ENCODE measurements at places on chromosomes 6 and 20.

DNA sequence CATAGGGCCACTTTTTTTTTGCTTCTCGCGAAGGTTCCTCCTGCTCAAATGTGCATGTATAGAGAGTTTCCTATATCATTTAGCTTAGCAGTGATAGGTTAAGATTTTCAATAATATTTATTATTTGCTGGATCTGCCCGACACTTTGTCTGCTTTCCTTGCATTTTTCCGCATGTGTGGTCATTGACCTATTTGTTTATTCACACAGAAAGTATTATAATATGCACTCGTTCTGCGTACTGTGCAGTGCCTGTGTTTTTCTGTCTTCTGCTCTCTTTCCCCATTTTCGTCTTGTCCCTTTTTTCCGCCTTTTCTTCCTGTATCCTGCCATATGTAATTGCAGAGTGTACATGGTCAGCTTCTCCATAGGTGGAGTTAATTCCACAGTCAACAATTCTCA lies 255.8 kb downstream of the TMEM242 start:
- DNase-seq = no peak

GRCh38 chr6:123808556-123808955 lies 4.9 kb downstream of the NKAIN2 start:
- DNase-seq = no peak

DNA sequence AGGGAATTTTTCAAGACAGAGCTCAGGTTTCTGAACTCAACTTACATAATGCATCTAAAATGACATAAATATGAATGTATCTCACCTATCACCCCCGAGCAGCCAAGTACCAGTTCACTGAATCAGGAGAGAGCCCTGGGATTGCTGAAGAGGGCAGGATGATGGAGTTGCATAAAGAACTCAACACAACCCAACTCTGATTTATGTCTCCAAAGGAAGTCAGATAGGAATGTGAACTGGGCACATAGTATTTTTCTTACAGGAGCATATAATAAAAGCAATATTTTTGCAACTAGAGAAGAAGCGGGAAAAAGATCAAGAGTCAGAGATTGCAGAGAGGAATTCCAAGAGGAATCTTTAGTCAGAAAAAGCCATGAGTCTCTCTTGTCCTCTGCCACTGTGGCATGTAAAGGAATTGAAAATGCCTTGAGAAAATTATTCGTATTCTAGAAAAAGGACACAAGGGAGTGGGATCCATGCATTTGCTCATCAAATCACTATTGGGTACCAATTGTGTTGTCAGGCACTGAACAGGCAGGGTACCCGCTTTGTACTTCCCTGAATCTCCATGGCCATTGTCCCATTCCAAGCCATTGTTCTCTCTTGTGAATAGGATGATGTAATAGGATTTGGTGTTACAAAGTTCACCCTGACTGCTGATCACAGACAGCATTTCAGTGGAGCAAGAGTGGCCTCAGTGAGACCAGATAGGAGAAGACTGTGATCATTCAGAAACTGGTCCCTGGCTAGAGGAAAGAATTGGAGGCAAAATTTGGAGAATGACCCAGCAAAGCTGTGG lies 16.3 kb downstream of the RIN2 start:
- no peak for DNase-seq

GRCh38 chr20:3696200-3696599 lies 14.4 kb upstream of the ADAM33 start:
- DNase-seq = no peak

DNA sequence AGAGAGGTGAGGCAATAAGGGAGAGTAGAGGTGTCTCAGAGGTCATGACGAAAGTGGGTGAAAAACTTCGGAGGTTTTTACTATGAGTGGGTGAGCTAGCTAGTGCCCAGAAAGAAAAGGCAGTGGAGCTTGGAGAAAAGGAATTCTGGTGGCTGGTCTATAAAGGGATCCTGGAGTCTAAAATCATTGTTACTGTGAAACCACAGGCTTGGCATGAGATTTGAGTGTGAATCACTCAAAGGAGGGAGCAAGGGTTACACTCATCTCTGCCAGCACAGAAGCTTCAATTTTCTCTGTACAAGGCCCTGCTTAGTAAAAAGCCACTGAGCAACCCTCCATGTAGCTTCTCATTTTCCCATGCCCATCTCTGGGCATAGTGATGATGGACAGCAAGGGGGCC lies 47.5 kb downstream of the CD83 start:
- DNase-seq = no peak

DNA sequence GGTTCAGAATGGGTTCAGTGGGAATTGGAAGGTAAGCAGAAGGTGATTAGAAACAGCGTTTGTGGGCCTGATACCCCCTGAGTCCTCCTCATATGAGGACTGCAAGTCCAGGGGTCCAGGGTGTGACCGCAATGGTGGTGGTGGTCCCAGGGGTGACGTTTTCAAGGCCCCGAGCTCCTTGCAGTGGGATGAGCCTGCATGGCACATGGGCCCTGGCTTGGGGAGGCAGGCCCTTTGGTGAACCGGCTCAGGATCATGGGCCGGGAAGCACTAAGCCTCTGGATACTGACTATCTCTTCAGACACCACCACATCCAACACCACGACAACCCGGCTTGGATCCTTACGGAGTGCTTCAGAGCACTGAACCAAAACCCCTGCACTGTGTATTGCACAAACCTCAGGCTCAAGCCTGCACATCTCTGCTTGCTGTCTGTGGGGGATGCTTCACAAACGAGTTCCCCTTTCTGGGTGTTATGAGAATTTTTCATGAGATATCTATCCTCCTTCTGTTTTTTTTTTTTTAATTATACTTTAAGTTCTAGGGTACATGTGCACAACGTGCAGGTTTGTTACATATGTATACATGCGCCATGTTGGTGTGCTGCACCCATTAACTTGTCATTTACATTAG lies 67.9 kb downstream of the STK35 start:
- no peak for DNase-seq

- no peak for DNase-seq
These were observed 83.8 kb upstream of the FOXQ1 start for GRCh38 chr6:1227935-1228753.

DNA sequence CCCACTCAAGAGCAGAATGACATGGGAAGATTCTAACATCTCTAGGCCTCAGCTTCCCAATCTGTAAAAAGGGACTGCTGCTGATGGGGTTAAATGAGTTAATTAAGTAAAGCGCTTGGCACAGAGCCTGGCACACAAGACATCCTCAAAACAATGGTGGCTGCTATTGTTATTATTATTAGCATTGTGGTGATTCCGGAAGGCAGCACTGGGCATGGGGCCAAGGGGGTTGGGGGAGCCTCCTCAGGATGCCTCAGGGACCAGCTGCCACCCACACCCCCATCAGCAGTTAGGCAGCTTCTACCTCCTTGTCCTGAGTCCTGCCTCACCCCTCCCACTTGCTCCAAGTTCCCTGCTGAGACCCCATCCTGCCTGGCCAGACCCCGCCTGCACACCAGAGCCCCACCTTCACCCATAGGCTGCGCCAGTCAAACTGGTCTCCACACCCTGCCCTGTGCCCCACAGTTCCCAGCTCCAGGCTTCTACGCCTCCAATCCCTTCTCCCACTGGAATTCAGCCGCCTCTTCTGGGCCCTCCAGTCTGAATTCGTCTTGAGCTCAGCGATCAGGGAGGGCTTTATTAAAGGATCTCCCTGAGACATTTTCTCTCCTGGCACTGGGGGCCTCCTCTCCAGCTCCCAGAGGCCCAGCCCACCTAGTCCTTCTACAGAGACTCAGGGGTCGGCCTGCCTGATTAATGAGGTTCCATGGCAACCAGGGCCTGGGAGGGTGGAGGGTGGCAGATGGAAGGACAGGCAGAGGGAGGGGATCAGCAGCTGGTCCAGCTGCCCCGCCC lies 1.5 kb downstream of the E2F1 start:
- DNase-seq = no peak

- no peak for DNase-seq
These were observed 18.9 kb upstream of the NXT1 start for GRCh38 chr20:23331450-23332350.

DNA sequence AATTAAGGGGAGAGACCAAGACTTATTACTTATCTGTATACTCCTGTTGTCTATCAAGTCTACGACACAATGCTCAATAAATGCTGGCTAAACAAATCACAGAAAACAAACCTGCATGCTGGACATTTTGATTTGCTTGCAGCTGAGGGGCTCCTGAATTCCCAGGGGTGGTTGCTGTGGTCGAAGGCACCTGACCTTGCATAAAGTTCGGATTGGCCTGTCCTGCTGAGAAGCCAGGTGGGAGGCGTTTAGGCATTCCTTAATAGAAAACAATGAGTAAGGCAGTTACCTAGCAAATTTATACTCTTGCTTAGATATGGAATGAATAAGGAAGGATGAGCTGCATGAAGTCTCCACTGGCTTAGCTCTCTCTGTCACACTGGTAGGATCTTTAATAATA lies 50.5 kb downstream of the TP53INP2 start:
- no peak for DNase-seq

GRCh38 chr6:80720824-80721223 lies 614.4 kb downstream of the BCKDHB start:
- no peak for DNase-seq
